Neural crest cell (in vitro differentiated cells): ENCODE measurements at places on chromosomes 2 and 18.

DNA sequence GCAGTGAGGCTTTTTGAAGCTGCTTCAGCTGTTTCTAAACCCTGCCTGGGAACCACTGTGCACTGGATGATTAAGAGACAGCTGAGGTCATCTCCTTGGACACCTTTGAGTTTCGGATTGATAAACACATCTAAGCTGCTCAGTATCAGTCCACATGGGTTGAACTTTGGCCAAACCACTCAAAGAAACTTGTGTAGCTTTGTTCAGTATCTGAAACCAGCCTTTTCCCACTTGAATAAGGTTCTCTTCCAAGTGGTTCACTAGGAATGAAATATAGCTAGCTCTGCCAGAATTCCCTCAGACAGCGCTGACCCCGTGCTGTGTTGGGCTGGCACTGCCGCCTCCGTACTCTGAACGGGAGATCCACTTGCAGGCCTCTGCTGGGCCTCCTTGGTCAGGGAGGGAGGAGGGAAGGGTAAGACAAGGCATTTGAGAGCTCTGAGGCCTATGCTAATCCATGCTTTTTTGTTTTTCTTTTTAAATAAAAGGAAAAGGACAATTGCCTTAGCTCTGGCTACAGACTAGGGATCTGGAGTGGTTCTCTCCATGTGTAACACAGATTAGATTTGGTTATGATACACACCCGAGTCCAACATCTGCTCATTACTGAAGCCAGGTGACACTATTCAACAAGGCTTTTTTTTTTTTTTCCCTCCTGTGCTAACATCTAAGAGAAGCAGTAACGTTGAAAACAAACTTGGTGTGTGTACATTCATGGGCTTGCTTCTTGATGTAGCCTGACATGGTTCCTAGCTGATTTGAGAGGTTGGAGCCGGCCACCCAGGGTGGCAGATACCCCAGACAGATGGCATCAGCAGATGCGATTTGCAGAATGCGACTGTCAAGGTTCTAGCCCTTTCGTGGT lies 67.7 kb downstream of the NCK2 start:
- no peak for DNase-seq

DNA sequence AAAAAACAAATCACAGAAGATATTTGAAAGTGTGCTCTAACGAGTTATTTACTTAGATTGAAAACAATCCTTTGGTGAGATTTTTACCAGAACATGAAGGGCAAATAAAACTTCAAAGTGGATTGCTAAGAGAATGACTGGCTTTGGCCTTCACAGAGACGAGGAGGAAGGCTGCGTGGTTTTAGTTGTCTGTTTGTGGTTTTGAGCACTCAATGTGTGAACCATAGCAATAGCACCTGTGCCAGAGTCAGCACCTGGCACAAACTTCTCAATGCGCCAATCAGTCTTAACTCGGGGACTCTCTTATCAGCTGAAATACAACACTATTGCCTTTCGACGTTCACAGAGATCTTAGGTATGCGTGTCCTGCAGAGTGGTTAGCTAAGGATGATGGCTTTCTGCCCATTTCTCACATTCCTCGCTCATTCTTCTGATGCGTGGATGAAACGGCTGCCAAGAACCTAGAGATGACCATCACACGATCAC lies 70.0 kb downstream of the MBP start:
- DNase-seq = no peak

DNA sequence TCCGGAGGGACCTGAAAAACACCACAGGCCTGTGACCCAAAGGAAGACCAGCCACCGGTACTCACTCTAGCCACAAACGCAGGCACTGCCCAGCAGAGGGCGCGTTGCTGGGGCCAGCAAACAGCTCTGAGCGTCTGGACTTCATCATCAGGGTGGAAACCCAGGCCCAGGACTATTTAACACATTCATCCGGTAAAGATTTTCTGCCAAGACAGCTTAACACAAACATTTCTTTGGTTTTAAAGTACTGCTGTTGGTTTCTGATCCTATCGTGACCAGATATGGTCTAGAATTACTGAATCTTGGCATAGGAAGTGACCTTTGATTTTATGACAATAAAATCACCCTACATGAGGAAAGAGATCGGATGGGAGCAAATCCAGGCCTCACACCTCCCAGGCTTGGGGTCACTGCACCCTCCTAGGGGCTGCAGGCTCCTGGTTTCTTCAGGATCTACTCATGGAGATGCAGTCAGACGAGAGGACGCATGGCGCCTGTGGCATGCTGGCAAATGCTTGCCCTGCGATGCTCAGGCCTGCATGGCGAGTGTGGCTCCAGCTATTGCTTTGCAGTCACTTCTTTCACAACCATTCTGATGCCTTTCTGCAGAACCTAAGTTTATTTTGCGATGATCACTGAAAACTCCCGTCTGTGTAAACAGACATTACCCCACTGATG lies 130.4 kb downstream of the COL4A4 start:
- peak; percentile 60 for DNase-seq

DNA sequence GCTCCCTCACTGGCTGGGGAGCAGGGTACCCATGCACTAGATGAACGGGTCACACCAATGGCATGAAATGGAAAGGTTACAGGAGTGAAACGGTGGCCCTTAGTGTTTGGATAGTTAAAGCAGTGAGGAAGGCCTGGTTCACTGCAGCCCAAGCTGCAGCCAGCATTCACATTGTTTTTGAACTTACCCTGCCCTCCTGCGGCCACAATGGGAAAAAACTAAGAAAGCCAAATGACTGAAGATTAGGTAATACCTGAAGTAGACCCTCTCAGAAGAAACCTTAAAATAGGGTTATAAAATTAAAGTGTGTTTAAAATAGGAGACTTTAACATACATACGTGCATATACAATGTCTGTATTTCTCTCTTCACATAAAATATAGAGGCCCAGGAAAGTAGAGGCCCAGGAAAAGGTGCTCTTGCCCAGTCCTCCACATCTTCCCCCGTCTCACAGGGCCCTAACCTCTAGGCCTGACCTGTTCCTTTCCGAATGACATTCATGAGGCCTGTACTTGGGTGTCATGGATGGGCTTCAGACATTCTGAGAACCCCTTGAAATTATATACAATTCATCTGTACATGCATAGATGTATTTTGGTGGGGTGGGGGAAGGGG lies 33.3 kb downstream of the DOK1 start:
- peak; percentile 56 for DNase-seq

GRCh38 chr2:13858626-13859025 lies 773.9 kb upstream of the LRATD1 start:
- no peak for DNase-seq

DNA sequence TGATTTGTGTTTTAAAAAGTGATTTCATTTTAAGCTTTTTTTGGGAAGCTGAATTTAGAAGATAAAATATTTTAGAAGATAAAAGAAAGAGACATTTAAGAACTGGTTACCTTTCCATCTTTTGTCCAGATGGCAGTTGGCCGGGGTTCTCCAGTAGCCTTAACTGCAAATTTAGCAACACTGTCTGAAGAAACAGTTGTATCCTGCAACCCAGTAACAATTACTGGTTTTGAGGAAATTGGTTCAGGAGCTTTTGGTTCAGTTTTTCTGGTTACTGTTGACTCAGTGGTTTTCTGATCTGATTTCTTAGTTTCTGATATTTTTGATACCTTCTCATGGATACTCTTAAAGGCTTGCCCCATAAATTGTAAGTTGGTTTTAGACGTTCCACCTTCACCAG lies 49.9 kb downstream of the PLEKHA3 start:
- no peak for DNase-seq

GRCh38 chr18:61464551-61465142 lies 131.4 kb downstream of the CDH20 start:
- DNase-seq = no peak

- no peak for DNase-seq
These were observed 235.6 kb upstream of the HNRNPA3 start for GRCh38 chr2:176976736-176977685.

- DNase-seq = no peak
These were observed 322.3 kb downstream of the MYCN start for GRCh38 chr2:16262526-16263178.

DNA sequence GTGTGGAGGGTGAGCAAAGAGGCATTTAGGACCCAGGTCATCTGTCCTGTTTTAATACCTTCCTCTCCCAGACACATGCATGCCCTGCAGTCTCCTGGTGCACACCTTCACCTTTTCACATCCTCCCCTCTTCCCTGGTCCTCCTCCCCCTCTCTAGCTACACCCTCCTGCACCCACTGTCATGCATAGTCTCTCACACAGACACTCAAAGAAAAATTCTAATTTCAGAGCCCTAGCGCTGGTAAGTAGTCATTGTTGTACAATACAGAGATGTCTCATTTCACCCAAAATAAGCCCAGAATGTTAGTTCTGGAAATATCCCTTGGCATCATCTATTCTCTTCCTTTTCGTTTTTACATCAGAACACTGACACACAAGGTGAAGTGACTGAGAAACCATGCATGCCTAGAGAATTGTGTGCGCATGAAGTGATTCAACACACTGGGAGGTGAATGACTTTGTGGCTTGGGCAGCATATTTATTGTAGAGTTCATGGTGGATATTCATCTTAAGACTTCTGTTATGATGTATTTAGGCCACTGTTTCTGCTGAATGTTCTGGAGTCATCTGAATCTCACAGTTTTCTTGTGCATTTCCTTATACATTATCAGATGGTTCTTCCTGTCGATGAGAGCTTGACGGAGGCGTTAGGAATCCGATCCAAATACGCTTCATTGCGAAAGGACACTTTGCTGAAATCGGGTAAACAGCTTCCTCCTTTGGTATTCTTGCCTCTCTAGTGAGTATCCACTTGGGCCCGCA lies 69.9 kb downstream of the COA5 start:
- no peak for DNase-seq

DNA sequence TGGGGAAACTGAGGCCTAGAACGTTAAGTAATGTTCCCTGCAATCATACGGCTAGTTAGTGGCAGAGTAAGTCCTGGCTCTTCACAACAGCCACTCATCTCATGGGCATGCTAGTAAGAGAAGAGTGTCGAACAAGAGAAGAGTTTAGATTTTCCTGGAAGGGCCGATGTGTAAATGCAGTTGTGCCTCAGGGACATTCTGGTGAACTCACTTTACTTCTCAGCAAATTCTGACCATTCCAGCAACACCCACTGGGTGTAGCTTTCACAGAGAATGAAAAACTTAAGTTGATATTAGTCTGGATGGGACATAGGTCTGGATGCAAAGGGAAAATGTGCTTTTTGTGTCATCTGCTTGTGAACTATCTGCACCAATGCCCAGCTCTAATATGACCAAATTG lies 23.5 kb downstream of the MRPL44 start:
- no peak for DNase-seq

DNA sequence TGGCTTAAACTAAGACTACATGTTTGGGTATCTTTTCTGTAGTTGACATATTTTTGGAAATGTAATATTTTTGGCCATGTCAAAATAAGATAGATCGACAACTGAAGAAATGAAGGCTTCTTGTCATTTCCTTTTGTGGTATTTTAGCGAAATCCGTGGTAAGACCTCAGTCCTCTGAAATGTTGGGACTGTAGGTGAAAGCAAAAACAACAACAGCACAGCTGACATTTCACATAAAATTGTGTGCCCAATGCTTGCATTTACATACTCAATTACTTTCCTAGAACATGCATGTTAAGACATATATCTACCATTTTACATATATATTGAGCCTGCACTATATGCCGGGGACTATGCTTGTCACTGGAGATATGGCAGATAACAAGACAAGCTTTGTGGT lies 50.2 kb downstream of the SPP2 start:
- no peak for DNase-seq

GRCh38 chr2:20982861-20983260 lies 61.0 kb downstream of the APOB start:
- no peak for DNase-seq

DNA sequence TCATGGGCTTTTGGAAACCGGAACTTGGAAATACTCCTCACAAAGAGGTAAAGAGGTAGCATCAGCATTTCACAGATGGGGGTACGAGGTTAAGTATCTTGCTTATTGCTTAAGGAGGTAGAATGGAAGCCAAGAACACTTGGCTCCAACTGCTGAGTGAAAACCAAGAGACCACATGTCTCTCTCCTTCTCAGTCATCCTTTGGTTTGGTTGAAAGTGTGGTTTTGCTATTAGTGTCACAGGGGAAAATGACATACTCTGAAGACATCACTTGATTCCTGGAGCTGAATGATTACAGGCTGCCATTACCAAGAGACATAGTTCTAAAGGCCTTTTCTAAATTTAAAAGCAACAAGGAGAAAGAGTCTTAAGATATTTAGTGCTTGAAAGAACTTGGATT lies 41.5 kb downstream of the ANTXR1 start:
- no peak for DNase-seq

- no peak for DNase-seq
These were observed 184.0 kb downstream of the SEPTIN10 start for GRCh38 chr2:109429567-109430328.

GRCh38 chr2:179266271-179266670 lies 1.6 kb upstream of the SESTD1 start:
- no peak for DNase-seq

DNA sequence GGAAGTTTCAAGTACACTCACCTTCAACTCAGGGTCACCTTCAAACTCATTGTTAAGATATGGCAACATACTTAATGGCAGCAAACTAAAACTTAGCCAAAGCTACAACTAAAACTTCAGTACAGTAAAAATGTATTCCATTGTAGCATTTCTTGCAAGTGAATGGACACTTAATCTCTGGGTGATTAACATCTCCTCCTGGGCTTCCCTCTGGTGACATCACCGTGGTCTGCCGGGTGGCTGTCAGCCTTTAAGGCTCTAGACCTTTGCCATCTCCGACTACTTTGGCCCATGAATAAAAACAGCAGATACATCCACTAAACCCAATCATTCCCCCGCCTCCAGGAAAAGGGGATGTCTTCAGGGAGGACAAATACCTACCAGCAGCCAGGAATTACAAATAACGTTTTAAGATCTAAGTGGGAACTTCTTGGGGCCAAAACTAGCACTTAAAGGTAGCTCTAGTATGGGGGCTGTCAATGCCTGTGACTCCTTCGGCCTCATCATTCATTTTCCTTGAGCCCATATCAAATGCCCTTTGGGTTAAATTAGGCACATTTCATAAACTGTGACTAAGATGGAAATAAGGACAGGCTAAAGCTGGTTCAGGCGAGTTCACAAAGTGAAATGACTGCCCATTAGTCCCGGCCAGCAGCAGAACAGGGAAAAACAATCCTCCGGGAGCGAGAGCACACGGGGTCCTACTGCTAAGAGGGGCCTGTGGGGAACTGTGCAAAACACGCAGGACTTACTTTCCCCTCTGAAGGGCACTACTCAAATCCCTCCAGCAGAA lies 1.1 kb downstream of the TFCP2L1 start:
- DNase-seq = no peak

- DNase-seq = no peak
These were observed 93.6 kb downstream of the MTCL1 start for GRCh38 chr18:8799001-8799400.

GRCh38 chr2:24432121-24432520 lies 58.9 kb upstream of the NCOA1 start:
- no peak for DNase-seq

- peak; percentile 25 for DNase-seq
These were observed 2.2 kb upstream of the DLX1 start for GRCh38 chr2:172082944-172083627.

DNA sequence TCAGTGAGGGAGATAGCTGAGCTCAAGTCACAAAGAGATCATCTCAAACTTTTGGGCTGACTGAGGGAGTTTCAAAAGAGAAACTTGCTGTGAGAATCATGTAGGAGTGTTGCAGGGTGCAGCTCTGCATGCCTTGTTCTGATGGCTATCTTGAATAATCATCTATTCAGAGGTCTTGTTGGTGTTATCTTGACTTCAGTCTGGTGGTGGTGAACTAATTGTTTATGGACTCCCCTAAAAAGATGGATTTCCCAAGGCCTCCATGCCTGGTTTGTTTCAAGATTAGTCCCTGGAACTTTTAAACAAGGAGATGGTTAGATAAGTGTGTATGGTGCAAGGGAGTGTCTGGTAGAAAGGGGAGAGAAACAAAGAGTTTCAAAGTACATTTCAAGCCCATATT lies 29.8 kb downstream of the SLC39A6 start:
- no peak for DNase-seq

- DNase-seq = no peak
These were observed 17.6 kb upstream of the PPP4R1 start for GRCh38 chr18:9631814-9632496.
